ENCODE measurements at places on chromosomes 4 and X.

GRCh38 chr4:174218127-174218790, 65.2 kb downstream of the FBXO8 start:
- DNase-seq: no peak
- H3K4me3 ChIP-seq: no peak overlapping the region
- H3K27ac ChIP-seq: no peak overlapping the region
- peaks cover 40% of the 10 kb centered on the region for H3K4me1 ChIP-seq

DNA sequence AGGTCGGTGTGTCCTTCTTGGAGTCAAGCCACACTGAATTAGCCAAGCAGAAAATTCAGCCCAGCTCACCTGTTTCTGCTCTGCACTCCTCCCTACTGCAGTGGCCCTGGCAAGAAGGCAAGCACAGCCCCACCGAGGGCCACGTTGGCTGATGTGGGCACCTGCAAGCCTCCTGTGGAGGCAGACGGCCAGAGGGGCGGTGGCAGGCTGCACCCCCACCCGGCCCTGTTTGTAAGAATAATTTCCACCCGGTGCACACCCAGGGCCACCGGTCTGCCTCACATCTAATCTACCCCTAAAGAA, 18.8 kb downstream of the PPP2R2C start:
- DNase-seq: no peak
- H3K4me3 ChIP-seq: no peak overlapping the region
- no peaks in the 10 kb centered on the region for H3K4me1 ChIP-seq

GRCh38 chr4:169233691-169234090, 37.1 kb downstream of the SH3RF1 start:
- H3K4me1 ChIP-seq: peaks cover 5% of the 10 kb centered on the region
- no peaks in the 10 kb centered on the region for H3K27me3 ChIP-seq
- H3K27ac ChIP-seq: no peak overlapping the region
- DNase-seq: no peak
- H3K4me3 ChIP-seq: no peak overlapping the region

- H3K4me1 ChIP-seq: no peaks in the 10 kb centered on the region
- DNase-seq: no peak
- H3K36me3 ChIP-seq: no peaks in the 10 kb centered on the region
- no peak overlapping the region for H3K27ac ChIP-seq
These were observed 27.5 kb upstream of the REPS2 start for GRCh38 chrX:16918979-16919378.

- no peak overlapping the region for H3K4me3 ChIP-seq
- no peaks in the 10 kb centered on the region for H3K4me1 ChIP-seq
- H3K36me3 ChIP-seq: no peaks in the 10 kb centered on the region
- no peak overlapping the region for H3K27ac ChIP-seq
- no peaks in the 10 kb centered on the region for H3K27me3 ChIP-seq
- DNase-seq: no peak
These were observed 842.1 kb downstream of the FSTL5 start for GRCh38 chr4:161321706-161322105.

Data from activated B cell treated with CpG ODN at 0.5 μM for 24 hours (primary cell).